ENCODE measurements at places on chromosomes 12 and 14.

GRCh38 chr12:108360057-108360456, 20.9 kb upstream of the CMKLR1 start:
- no peak for DNase-seq
- no peaks in the 10 kb centered on the region for H3K4me1 ChIP-seq
- H3K27ac ChIP-seq = no peak overlapping the region
- no peaks in the 10 kb centered on the region for H3K36me3 ChIP-seq

GRCh38 chr12:2173971-2174370, 121.2 kb downstream of the CACNA1C start:
- no peak overlapping the region for H3K27ac ChIP-seq
- H3K4me3 ChIP-seq = no peak overlapping the region
- peaks cover 11% of the 10 kb centered on the region for H3K27me3 ChIP-seq
- H3K4me1 ChIP-seq = peaks cover 3% of the 10 kb centered on the region
- no peaks in the 10 kb centered on the region for H3K36me3 ChIP-seq

- no peaks in the 10 kb centered on the region for H3K27me3 ChIP-seq
- no peak overlapping the region for H3K4me3 ChIP-seq
- no peaks in the 10 kb centered on the region for H3K4me1 ChIP-seq
- DNase-seq = no peak
- H3K27ac ChIP-seq = no peak overlapping the region
- no peaks in the 10 kb centered on the region for H3K36me3 ChIP-seq
These were observed 145.1 kb downstream of the ACSS3 start for GRCh38 chr12:81222846-81223592.

DNA sequence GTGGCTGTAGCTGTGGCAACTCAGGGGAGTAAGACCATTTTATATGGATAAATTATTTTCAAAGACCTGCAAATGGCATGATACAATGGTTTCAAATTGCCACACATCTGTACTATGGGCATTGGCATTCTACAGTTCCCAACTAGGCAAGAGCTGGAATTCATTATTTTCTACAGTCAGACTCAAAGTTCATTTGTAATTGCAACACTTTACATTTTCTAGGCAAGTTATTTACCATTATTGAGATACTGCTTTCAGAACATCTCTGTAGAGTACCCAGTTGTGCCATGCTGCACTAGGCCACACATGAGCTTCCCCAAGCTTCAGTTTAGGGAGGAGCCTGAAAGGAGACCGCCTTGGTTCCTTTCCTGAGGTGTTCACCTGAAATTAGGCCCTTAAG, 8.0 kb upstream of the ATG14 start:
- H3K27ac ChIP-seq = no peak overlapping the region
- no peaks in the 10 kb centered on the region for H3K27me3 ChIP-seq
- H3K4me3 ChIP-seq = no peak overlapping the region
- no peaks in the 10 kb centered on the region for H3K36me3 ChIP-seq
- DNase-seq = no peak

- no peaks in the 10 kb centered on the region for H3K36me3 ChIP-seq
- peak overlapping the region; percentile 14 for H3K27ac ChIP-seq
- DNase-seq = peak; percentile 19
- no peaks in the 10 kb centered on the region for H3K27me3 ChIP-seq
These were observed 28.1 kb downstream of the MSRB3 start for GRCh38 chr12:65306366-65307168.

DNA sequence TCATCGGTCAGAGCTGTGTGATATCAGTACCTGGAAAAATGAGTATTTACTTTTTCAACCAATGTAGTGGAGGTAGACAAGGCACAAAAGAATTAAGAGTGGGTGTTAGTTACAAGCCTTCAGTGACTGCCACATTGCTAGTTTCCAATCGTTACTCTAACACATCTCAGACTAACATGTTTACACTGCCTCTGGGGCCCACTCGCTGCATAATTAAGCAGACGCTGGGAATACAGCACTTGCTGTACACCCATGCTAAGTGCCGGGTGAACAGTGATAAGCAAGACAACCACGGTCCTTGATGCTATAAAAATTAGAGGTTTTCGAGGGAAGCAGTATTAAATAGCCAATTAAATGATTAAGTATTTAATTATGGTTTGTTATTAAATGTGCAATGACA, 1147.6 kb downstream of the AACS start:
- no peak for DNase-seq
- H3K4me3 ChIP-seq = no peak overlapping the region
- H3K36me3 ChIP-seq = no peaks in the 10 kb centered on the region
- H3K27me3 ChIP-seq = no peaks in the 10 kb centered on the region
- no peaks in the 10 kb centered on the region for H3K4me1 ChIP-seq

- H3K4me3 ChIP-seq = no peak overlapping the region
- no peaks in the 10 kb centered on the region for H3K4me1 ChIP-seq
- H3K27me3 ChIP-seq = peaks cover 3% of the 10 kb centered on the region
- H3K27ac ChIP-seq = no peak overlapping the region
These were observed 23.6 kb upstream of the USP44 start for GRCh38 chr12:95574799-95575452.

Measured in muscle of leg (tissue), 16 donors.